ENCODE measurements at places on chromosomes 11 and 22.

- DNase-seq, result no peak
Observed at GRCh38 chr11:16512198-16512898, 156.0 kb upstream of the SOX6 start.

GRCh38 chr11:63599211-63600122 is 14.8 kb downstream of the PLAAT3 start:
- no peak for DNase-seq

DNA sequence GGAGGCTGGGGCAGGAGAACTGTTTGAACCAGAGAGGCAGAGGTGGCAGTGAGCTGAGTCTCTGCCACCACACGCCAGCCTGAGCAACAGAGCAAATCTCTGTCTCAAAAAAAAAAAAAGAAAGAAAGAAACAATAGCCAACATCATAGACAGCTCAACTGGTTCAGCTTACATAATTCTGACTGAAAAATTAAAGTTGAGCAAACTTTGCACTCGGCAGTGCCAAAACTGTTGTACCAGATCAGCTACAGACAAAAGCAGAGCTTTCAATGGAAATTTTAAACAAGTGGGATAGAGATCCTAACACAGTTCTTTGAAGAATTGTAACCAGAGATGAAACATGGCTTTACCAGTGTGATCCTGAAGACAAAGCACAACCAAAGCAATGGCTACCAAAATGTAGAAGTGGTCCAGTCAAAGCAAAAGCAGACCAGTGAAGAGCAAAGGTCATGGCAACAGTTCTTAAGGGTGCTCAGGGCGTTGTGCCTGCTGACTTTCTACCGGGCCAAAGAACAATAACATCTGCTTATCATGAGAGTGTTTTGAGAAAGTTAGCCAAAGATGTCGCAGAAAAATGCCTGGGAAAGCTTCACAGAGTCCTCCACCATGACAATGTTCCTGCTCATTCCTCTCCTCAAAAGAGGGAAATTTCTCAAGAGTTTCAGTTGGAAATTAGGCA is 59.3 kb downstream of the TTC28 start:
- DNase-seq, result no peak

- DNase-seq, result no peak
Observed at GRCh38 chr11:10302359-10302743, 2.5 kb upstream of the ADM start.

DNA sequence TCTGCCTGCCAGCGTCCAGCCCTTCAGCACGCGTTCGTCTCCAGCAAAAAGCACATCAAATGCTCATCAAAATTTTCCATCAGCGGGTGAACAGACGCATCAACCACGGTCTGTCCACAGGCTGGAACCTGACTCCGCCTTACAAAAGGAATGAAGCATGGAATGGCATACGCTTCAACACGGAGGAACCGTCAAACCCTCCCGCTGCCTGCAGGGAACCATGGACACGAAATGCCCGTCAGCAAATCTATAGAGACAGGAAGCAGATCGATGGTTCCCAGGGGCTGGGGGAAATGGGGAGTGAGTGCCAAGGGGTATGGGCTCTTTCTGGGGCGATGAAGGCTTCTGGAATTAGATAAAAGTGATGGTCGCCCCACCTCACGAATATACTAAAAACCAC is 16.2 kb downstream of the TSSC4 start:
- no peak for DNase-seq

GRCh38 chr11:72781313-72782080 is 12.3 kb downstream of the STARD10 start:
- no peak for DNase-seq

GRCh38 chr22:44023404-44024287 is 456 bp upstream of the PARVB start:
- peak; percentile 55 for DNase-seq

DNA sequence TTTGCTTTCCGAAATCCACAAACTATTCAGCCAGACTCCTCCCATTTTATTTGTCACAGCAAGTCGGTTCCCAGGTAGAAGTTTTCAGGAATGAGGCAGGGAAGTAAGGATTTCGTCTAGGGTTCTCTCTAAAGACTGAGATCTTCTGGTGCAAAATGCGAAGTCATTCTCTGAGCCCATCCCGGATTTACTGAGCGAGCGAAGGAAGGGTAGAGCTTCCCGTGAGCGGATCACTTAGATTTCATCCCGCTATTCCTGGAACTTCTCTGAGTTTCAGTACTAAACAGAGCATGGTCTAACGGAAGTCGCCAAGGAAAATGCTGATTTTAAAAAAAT is 3.1 kb upstream of the CALCA start:
- no peak for DNase-seq

DNA sequence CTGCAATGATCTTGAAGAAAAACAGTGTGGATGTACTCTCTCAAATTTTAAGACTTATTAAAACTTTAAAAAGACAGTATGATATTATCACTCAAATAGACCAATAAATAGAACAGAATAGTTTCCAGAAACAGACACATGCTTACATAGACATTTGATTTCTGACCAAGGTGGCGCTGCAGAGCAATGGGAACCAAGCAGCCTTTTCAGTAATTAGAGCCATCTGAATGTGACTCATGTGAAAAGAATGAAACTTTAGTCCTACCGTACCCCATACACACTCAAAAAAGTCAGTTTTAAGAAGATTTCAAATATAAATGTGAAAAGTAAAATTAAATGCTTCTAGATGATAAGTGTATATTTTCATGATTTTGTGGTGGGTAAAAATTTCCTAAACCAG is 74.2 kb upstream of the MS4A8 start:
- DNase-seq, result no peak

DNA sequence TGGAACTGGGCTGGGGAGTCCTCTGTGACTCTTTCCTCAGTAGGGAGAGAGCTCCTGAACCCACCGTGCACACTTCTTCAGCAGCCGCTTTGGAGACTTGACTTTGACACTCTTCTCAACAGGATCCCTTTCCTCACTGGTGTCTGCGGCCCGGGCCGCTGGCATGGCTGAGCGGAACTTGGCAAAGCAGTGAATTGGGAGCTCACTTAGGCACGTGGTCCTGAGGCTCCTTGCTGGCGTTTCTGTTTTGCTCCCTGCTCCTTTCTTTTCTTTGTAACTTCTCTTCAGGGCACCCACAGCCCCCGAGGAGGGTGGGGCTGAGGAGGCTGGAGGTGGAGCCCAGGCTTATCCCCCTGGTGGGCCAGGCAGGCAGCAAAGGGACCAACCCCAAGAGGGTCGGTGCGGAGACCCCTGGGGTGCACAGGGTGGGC is 8.4 kb upstream of the KCNQ1OT1 start:
- peak; percentile 84 for DNase-seq

GRCh38 chr11:20061776-20062175 is 98.5 kb downstream of the DBX1 start:
- no peak for DNase-seq

GRCh38 chr11:121231576-121232278 is 60.8 kb upstream of the SC5D start:
- no peak for DNase-seq

DNA sequence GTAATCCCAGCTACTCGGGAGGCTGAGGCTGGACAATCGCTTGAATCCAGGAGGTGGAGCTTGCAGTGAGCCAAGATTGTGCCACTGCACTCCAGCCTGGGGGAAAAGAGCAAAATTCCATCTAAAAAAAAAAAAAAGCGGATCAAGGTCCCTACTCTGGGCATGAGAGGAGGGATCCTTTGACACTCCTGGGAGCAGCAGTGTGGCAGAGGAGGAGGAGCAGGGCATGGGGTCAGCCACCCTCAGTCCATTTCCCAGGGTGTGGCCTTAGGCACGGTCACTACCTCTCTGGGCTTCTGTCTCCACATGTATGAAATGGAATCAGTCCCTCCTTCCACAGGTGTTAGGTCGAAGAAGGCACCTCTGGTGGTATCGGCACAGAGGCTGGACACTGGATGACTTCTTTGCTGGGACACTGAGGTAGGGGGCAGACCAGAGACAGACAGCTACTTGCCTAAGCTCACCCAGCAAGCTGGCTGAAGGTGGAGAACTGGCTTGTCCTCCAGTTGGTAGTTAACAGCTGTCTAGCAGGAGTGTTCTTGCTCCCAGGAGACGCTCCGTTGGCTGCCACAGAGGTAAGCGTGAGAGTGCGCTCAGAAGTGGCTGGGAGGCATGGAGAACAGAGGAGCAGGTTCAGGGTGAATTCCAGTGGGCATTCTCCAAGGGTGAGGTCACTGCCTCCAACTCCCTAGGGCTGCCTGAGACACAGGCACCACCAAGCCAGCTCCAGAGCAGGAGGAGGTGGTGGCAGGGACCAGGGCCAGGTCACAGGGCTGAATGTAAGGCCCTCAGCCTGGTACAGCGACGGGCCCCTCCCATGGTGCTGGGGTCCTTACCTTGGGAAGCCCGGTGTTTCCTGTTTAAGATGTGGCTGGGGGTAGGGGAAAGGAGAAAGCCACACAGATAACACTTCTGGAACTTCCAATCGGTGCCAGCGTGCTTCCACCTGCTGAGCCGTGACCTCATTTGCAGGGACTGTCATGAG is 19.5 kb downstream of the TXN2 start:
- DNase-seq, result no peak

DNA sequence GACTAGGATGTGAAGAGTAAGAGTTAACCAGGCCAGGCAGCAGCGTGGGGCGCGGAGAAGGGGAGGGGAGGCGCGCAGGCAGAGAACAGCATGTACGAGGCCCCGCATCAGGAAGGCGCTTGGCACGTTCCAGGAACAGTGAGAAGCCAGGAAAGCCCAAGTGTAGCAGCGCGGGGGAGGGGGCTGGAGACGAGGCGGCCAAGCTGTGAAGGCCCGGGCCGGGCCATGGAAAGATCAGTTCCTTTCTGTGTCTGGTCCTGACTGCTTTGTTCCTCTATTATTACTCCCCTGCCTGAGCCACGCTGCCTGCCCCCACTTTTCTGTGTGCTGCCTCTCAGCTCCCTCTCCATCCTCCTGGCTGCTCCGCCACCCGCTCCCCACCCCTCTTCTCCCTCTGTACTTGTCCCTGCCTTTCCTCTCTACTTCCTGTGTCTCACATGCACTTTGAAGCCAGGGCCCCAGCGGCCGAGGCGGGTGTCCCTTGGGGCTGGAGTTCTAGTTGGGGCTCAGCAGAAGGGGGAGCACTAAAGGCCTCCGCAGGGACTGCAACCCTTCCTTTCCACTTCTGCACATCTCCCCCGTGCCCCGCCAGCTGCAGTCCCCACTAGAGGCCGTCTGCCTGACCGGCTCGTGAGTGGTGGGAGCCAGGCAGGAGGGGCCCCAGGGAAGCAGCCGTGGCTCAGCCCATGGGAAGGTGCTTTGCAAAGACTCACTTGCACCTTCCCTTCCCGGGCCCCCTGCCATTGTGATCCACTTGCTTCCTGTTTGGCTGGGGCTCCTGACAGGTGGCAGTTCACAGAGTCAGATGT is 63.7 kb downstream of the PRDM11 start:
- peak; percentile 96 for DNase-seq

- no peak for DNase-seq
Observed at GRCh38 chr11:135061166-135061565, 649.1 kb upstream of the B3GAT1 start.

- DNase-seq, result no peak
Observed at GRCh38 chr11:57499983-57500461, 15.5 kb downstream of the SLC43A1 start.

DNA sequence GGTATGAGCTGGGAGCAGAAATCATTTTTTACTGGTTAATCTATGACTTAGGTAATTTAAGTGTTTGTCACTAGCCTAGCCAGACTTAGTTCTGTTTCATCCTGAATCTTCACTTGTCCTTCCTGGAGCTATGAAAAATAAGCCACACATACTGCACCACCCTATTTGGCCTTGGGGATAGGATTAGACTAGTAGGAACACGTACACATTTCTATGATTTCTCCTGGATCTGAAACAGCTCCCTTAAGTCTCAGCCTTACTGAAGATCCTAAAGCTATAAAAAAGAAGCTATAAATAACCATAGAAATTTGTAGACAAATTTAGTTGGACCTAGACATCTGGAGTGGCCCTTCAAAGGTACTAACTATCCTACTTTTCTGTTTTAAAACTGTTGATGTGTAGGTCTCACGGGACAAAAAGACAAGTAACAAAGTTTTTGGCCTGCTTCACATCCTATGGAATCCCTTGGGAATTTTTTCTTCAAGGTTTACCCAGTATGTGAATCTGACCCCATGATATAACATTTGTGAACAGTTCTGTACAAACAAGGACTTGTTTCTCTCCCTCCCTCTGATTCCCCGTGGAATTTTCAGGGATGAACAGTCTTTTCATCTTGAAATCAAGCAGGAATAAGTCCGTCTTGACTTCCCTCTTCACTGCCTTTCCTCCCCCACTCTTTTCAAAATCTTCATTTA is 275.0 kb downstream of the FAM76B start:
- no peak for DNase-seq
